Activated CD4-positive, alpha-beta T cell treated with anti-CD3 and anti-CD28 coated beads, Interleukin-2, Interleukin-4, amounts not matched to agents 100 ng/mL and 50 ng/mL, durations not matched to agents 16 hours and 8 hours (primary cell): ENCODE measurements at places on chromosomes 16 and 17.

- DNase-seq = no peak
These were observed 412.3 kb upstream of the CDH11 start for GRCh38 chr16:65534121-65534528.

GRCh38 chr17:17354560-17355349 lies 51.6 kb downstream of the NT5M start:
- peak; percentile 74 for DNase-seq

GRCh38 chr17:81394921-81395599 lies at the start of gene BAHCC1:
Gene BAHCC1, plus strand, starts transcription at chr17:81395457. Its CDS starts 4,283 bp downstream, at chr17:81399740.
- peak; percentile 95 for DNase-seq

DNA sequence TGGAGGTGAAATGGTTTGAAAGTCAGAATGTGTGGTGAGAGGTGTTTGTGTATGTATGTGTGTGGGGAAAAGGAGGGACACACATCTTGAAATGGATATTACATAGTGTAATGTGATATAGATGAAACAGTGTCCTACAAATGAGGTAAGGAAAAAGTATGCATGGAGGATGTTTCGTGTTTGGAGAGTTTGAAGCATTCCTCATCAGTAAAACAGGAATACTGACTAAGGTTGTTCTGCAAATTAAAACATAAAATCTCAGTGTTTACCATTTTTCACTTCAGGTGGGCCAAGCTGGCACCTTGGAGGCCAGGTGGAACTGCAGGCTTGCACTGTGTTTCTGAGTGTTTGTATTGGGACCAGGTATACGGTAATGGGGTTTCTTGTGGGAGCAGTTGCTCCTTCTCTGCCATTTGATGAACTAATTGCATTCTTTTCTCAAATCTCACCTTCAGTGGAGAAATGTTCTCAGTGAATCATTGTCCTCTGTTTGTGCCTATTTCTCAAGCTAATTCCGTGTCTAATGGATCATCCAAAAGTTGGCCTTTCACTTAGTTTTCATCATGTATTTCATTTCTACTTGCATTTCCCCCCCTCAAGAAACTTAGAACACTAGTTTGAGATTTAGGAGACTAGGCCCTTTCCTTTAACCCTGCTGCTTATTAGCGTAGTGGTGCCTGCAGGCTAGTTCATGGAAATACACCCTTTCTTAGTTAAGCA lies 8.2 kb upstream of the TBKBP1 start:
- DNase-seq = no peak

DNA sequence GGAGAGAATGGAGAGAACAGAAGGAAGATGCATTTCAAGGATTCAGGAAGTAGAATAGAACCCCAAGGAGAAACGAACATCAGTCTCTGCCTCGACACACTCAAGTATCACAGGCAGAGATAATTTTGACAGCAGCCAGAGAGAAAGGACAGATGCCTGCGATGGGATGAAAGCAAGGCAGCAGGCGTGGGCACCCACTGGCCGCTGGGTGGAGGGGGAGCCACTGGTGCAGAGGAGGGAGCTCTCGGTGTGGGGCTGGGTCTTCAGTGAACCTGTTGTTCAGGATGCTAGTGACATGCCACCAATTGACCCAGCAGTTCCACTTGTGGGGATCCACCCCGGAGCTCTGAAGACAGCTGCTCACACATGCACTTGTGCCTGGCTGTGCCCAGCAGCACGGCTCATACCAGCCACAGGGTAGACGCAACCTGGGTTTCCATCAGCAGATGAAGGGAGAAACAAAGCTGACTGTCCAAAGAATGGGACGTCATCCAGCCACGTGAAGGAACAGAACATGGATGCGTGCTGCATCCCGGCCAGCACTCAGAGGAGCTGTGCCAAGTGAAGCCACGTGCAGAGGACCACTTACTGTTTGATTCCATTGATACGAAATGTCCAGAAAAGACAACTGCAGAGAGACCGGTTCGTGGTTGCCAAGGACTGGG lies 127.0 kb downstream of the BANP start:
- DNase-seq = no peak

DNA sequence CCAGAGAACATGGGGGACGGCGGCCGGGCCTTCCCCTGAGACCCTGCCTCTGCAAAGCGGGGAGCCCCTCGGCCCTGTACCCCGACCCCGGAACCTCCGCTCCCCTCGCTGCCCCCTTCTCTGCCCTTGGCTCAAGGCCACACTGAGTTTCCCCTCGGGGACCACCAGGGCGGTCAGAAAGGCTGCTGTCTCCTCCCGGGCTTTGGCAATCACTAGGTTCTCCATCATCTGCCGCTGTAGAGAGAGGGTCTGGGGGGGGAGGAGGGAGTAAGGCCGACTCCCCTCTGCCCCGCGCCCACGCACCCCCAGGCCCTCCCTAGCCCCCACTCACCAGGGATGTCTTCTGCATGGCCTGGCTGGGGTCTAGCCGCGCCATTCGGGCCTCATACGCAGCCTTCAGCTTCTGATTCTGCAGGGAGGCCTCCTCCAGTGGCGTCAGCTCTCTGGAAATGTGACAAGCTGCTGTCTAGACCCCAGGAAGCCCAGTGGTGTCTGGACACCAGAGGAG lies 8.4 kb downstream of the VPS9D1 start:
- DNase-seq = no peak

DNA sequence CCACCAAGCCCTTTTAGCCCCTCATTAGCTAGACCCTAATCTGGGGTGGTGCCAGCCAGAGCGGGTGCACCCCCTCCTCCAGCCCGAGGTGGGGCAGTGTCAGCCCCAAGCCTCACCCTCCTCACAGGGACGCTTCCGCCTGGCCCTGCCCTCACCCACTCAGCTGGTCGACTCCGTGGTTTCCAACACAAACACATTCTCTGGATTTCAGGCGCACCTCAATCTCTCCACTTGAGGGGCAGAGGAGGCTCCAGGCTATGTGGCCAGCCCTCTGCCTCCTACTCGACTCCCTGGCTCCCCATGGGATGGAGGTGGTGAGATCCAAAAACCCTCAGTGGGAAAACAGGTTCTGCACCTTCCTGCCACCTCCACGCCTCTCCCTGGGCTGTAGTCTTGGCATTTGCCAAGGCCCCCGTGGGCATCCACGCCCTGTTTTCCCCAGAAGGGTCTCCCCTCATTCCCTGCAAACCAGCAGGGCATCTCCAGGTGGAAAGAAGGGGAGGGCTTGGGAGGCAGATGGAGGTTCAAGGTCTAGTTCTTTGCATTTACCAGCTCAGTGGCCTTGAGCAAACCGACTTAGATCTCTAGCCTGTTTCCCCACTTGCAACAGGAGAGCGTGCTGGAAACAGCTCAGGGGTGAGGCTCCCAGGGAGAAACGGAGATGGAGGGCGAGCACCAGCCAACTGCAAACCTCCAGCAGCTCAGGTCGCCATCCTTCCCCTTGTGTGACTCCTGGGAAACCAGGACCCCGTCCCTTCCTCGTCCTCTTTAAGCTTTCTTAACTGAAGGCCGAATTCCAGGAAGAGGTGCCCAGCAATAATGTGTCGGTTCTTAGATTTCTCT lies 1.7 kb downstream of the EMP2 start:
- DNase-seq = no peak

GRCh38 chr17:18004345-18004744 lies 31.7 kb downstream of the DRC3 start:
- DNase-seq = no peak
